ENCODE measurements at places on chromosomes 13 and 19. TPM values are rescaled to one million over a fixed set of nuclear protein-coding genes. Genes with fewer than 3 reads are reported as not detected.

The ERICH4 gene
- not detected for total RNA-seq

DNA sequence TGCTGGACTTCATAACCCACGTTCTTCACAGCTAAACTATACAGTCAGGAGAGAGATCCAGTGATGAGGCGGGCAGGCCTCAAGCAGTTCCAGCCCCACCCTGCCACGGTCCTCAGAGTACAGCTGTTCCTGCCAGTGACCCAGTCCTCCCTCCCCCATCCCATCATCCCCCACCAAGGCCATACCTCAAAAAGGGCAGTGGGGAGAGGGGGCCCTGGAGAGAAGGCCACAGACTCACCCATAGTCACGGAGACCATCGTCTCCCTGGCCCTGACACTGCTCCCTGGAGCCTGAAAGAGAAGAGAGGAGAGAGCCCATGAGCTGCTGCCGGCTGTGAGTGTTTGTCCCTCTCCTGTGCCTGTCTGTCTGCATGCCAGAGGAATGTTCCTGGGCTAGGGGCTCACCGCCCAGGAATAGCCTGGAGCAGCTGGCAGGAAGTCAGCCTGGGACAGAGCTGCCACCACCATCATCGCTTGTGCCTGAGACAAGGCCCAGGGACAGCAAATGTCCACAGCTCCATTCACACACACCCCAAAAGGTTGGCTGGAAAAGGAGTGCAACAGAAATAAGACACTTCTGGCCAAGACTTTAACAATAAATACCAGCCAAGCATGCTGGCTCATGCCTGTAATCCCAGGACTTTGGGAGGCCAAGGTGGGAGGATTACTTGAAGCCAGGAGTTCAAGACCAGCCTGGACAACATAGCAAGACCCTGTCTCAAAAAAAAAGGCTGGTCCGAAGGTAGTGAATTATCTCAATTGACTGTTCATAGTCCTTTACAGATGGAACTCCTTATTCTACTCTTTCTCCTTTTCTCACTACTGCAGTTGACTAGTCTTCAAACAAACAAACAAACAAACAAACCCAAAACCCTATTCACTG, 6.4 kb downstream of the C19orf47 start:
- no peak overlapping the region for H3K27ac ChIP-seq
- H3K27me3 ChIP-seq: no peaks in the 10 kb centered on the region
- H3K4me3 ChIP-seq: no peak overlapping the region
- no peak for DNase-seq

- no peaks in the 10 kb centered on the region for H3K27me3 ChIP-seq
- DNase-seq: peak; percentile 34
- no peaks in the 10 kb centered on the region for H3K36me3 ChIP-seq
- no peak overlapping the region for H3K4me3 ChIP-seq
Measured at GRCh38 chr19:17125062-17125727, 49.6 kb downstream of the MYO9B start.

DNA sequence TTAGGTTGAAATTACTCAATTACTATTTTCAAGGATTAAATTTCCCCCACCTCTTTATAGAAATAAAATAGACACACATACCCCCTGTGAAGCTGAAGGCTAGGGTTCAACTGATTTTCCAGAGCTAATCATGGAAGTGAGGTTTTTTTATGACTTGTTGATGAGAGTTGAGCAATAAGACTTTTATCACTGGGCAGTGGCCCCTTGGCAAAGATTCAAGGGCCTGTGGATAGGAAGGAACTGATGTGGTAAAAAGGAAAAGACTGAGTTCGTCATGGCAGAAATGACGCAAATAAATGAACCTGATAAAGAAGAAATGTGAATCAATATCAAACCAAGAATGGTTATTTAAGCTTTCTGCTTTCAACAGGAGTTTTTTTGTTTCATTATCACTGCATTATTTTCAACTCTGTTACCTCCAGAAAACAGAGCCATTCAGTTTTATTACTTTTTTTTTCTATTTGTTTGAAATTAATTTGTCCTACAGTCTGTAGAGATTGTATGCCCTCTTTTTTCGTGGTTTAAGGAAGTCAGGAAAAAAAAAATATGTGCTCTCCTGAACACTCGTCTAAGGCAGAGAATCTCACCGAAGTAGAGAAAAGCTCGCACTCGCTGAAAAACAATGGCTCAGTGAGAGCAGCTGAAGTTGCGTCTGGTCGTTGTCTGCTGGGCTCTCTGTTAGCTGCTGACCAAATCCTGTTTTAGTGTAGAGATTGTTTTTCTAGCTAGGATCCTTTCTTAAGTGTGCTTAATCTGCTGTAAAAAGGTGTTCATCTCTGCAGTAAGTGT, 38.9 kb downstream of the STOML3 start:
- no peaks in the 10 kb centered on the region for H3K36me3 ChIP-seq
- H3K4me1 ChIP-seq: no peaks in the 10 kb centered on the region
- no peak for DNase-seq
- no peaks in the 10 kb centered on the region for H3K27me3 ChIP-seq
- H3K27ac ChIP-seq: no peak overlapping the region

DNA sequence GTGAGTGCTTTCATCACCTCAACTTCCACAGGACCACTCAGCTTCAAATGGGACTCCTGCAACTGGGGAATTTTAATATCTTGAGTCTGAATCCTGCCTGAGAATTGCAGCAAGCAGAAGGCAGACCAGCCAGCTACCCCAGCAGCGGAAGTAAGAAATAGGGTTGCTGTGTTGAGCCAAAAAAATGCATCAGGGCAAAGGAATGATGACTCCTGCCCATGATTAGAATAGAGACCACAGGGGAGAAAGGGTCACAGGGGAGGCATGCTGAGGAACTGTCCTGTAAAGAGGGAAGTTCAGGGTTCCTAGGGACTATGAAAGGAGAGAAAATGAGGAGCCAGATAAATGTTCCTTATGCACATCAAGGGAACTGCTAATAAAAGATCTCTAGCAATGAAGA, 370.2 kb downstream of the KCTD12 start:
- peaks cover 28% of the 10 kb centered on the region for H3K4me1 ChIP-seq
- no peak overlapping the region for H3K4me3 ChIP-seq
- no peak overlapping the region for H3K27ac ChIP-seq
- DNase-seq: no peak

The IL4I1 gene
- not detected for total RNA-seq

The C19orf18 gene
- not detected for total RNA-seq

The ZNF549 gene
- total RNA-seq: 5.2 TPM

DNA sequence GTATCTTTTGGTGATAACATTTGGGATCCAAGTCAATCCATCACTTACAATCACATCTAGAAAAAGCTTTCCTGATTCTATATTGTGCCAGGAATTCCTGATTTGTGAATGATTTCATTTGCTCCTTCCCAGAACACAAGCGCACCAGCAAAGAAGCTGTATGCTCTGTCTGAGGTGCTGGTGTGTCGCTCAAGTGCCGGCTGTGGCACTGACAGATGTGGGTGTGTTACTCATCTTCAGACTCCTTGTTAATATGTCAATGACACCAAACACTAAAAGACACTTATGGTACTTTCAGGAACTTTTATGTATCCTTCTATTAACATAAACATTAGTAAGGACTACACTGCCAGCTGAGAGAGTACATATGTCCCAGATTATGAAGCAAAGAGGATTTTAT, 429.1 kb downstream of the ITGBL1 start:
- DNase-seq: no peak
- no peak overlapping the region for H3K4me3 ChIP-seq
- no peak overlapping the region for H3K27ac ChIP-seq
- H3K36me3 ChIP-seq: no peaks in the 10 kb centered on the region
- H3K27me3 ChIP-seq: peaks cover 86% of the 10 kb centered on the region

GRCh38 chr13:44617648-44618047, 41.5 kb upstream of the TSC22D1 start:
- H3K36me3 ChIP-seq: no peaks in the 10 kb centered on the region
- no peaks in the 10 kb centered on the region for H3K27me3 ChIP-seq
- H3K4me1 ChIP-seq: 0 out of 2 replicates have a peak, but pooled peaks cover 5% of the 10 kb centered on the region
- no peak for DNase-seq
- H3K4me3 ChIP-seq: no peak overlapping the region
- H3K27ac ChIP-seq: no peak overlapping the region

DNA sequence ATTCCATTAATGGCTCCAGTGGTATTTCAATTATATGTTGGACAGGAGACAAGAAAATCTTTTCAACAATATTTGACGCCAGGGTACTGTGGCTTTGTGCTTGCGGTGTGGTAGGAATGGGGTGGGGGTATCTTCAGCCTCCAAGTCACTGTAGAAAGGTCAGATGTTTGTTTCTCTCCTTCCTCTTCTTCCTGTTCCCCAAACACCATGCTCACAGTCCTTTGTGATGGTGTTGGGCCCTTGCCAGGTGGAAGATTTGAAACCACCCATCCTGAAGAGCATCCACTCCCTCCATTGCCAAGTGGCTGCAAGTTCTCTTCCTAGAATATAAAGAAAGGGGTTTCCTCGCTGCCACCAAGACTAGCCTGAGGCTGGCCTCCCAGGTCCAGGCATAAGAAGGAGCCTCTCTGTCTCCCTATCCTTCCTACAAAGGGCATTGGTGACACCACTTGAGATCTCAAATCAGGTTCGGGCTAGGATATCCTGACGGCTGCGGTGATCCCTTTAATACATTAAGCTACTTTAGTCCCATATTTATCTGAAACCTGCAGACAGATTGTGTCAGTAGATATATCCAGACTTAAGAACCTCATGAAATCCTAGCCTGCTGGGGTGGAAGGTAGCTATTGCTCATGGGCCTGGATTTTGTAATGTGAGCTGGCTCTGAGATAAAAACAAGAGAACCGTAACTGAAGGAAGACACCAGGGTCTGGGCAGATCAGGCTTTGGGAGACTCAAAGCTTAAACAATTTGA, 64.3 kb upstream of the SIAH3 start:
- DNase-seq: no peak
- no peaks in the 10 kb centered on the region for H3K4me1 ChIP-seq
- H3K27me3 ChIP-seq: peaks cover 13% of the 10 kb centered on the region
- H3K4me3 ChIP-seq: no peak overlapping the region

The TSKS gene
- total RNA-seq: not detected

GRCh38 chr13:101880581-101880980, 428.1 kb downstream of the ITGBL1 start:
- no peak for DNase-seq
- H3K4me1 ChIP-seq: no peaks in the 10 kb centered on the region
- no peak overlapping the region for H3K4me3 ChIP-seq
- H3K27ac ChIP-seq: no peak overlapping the region
- peaks cover 76% of the 10 kb centered on the region for H3K27me3 ChIP-seq
- no peaks in the 10 kb centered on the region for H3K36me3 ChIP-seq

The LYPD5 gene
- 2.6 TPM for total RNA-seq

- H3K4me3 ChIP-seq: no peak overlapping the region
- H3K27ac ChIP-seq: no peak overlapping the region
- no peak for DNase-seq
- H3K27me3 ChIP-seq: no peaks in the 10 kb centered on the region
- no peaks in the 10 kb centered on the region for H3K4me1 ChIP-seq
Measured at GRCh38 chr13:99636728-99637353, 135.6 kb downstream of the TM9SF2 start.

The EFNA2 gene
- 1.6 TPM for total RNA-seq

The UTP14C gene
- total RNA-seq: 5.8 TPM

The C19orf85 gene
- total RNA-seq: 0.73 TPM

DNA sequence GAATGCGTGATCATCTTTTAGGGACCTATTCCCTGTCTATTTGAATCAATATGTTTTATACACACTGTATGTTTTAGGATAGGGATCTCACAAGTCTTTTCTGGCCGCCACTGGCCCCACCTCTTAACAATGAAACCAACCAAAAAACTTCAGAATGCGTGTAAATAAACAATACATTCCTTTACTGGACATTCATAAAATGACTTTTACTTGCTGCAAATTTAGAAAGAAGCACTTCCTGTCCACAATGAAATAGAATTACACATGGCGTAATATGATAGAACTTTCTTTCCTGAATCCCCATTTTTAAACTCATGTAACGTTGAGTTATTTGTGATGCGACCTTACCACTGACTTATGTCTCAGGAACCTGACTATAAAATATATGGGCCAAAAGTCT, 233.6 kb downstream of the SLITRK6 start:
- H3K4me3 ChIP-seq: no peak overlapping the region
- no peak for DNase-seq
- H3K36me3 ChIP-seq: no peaks in the 10 kb centered on the region
- H3K27ac ChIP-seq: no peak overlapping the region

- peak; percentile 38 for DNase-seq
- H3K4me3 ChIP-seq: peak overlapping the region; percentile 78
Measured at GRCh38 chr19:1105008-1105872, 1.4 kb downstream of the GPX4 start.

- DNase-seq: no peak
- H3K27ac ChIP-seq: no peak overlapping the region
- no peak overlapping the region for H3K4me3 ChIP-seq
Measured at GRCh38 chr19:51125421-51126075, 842 bp downstream of the SIGLEC9 start.

The ZNF284 gene
- 2.0 TPM for total RNA-seq

- no peak overlapping the region for H3K27ac ChIP-seq
- H3K27me3 ChIP-seq: peaks cover 86% of the 10 kb centered on the region
- H3K4me3 ChIP-seq: no peak overlapping the region
- H3K36me3 ChIP-seq: no peaks in the 10 kb centered on the region
- H3K4me1 ChIP-seq: no peaks in the 10 kb centered on the region
Measured at GRCh38 chr13:25046274-25046984, 49.5 kb upstream of the PABPC3 start.

- H3K4me1 ChIP-seq: peaks cover 19% of the 10 kb centered on the region
- peak overlapping the region; percentile 78 for H3K4me3 ChIP-seq
- H3K27me3 ChIP-seq: no peaks in the 10 kb centered on the region
- H3K36me3 ChIP-seq: no peaks in the 10 kb centered on the region
Measured at GRCh38 chr13:113297370-113298042, 467 bp downstream of the LAMP1 start.

Data from PC-9 (cell line).